ENCODE measurements at places on chromosomes 2 and 18.

- DNase-seq: no peak
These were observed 23.5 kb upstream of the C2orf42 start for GRCh38 chr2:70214365-70214764.

- no peak for DNase-seq
These were observed 32.8 kb downstream of the MAIP1 start for GRCh38 chr2:199988151-199988550.

- no peak for DNase-seq
These were observed 75.5 kb upstream of the STON1 start for GRCh38 chr2:48454504-48454903.

- no peak for DNase-seq
These were observed 264.6 kb downstream of the RBM43 start for GRCh38 chr2:150997066-150997465.

- DNase-seq: no peak
These were observed 13.1 kb upstream of the ROCK2 start for GRCh38 chr2:11357428-11357972.

GRCh38 chr2:98500561-98500960, 55.9 kb downstream of the INPP4A start:
- no peak for DNase-seq

DNA sequence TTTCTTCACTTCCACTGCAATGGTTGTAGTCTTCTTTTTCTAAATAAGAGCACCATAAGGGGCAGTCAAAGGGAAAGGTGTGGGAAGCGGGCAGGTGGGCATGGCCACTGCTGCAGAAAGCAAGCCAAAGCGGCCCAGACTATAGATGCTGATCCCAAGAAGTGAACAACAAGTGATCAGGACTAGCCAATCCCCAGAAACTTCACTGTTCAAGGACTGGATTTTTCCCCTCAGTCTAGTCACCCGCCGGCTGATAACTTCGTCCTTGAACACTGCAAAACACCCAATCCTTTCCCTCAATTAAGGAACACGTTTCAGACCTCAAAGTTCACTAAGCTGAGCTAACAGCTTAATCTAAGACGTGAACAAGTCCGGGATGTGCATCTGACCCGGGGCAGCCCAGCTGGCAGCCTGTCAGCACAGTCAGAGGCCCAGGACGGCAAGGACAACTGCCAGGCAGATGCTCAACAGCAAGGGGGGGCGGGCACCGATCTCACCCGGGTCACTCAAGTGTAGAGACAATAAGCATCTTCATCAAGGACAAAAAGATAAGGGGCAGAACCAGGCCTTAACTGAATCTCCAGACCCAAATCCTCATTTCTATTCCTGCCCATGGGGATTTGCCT, 59.8 kb downstream of the HDLBP start:
- DNase-seq: no peak

GRCh38 chr2:226620176-226620575, 179.4 kb downstream of the IRS1 start:
- DNase-seq: no peak

GRCh38 chr2:10814571-10815331, 2.2 kb upstream of the PDIA6 start:
- DNase-seq: no peak

DNA sequence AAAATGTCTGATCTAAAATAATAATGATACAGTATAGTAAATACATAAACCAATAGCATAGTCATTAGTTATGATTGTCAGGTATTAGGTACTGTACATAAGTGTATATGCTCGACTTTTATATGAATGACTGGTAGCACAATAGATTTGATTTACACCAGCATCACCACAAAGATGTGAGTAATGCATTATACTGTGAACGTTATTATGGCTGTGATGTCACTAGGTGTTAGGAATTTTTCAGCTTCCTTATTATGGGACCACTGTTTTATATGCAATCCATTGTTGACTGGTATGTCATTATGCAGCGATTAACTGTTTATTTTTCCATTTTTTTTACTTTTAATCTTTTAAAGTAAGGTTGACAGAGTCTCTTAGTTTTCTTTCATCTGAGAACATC, 23.7 kb downstream of the ATP9B start:
- DNase-seq: no peak

DNA sequence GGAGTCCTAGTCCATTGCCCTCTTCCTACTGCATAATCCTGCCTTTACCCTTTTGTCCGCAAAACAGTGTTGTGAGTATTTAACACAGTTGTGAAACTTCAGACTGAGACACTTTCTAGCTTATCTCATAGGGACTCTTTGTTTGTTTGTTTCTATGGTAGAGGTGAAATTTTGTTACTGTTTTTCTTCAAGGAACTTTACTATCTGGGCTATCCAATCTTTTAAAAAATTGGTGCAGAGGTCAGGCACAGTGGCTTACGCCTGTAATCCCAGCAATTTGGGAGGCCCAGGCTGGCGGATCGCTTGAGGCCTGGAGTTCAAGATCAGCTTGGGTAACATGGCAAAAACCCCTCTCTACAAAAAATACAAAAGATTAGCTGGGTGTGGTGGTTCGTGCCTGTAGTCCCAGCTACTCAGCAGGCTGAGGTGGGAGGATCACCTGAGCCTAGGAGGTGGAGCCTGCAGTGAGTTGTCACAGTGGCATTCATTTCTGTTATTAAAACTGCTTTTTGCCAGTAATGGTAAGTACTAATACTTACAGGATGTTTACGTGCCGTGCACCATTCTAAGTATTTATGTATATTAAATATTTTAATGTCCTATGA, 18.8 kb downstream of the GMCL1 start:
- DNase-seq: no peak

GRCh38 chr2:160367887-160368286, 125.7 kb downstream of the RBMS1 start:
- DNase-seq: no peak

DNA sequence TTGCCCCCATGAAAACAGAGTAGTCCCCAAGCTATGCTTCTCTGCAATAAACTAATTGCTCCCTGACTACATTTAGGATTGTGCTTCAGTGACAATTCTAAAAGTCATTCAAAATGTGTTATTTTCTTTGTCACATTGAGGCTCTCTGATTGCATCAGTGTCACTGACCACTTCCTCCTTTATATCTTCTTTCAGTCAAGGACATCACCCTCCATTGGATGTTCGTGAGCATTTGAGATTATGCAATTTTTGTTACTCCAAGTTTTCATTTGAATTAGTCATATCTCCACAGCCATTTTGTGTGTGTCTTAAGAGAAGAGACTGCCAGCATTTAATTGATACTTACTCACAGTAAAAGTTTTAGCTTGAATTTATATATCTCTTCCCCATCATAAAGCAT, 780.8 kb upstream of the GCFC2 start:
- no peak for DNase-seq

DNA sequence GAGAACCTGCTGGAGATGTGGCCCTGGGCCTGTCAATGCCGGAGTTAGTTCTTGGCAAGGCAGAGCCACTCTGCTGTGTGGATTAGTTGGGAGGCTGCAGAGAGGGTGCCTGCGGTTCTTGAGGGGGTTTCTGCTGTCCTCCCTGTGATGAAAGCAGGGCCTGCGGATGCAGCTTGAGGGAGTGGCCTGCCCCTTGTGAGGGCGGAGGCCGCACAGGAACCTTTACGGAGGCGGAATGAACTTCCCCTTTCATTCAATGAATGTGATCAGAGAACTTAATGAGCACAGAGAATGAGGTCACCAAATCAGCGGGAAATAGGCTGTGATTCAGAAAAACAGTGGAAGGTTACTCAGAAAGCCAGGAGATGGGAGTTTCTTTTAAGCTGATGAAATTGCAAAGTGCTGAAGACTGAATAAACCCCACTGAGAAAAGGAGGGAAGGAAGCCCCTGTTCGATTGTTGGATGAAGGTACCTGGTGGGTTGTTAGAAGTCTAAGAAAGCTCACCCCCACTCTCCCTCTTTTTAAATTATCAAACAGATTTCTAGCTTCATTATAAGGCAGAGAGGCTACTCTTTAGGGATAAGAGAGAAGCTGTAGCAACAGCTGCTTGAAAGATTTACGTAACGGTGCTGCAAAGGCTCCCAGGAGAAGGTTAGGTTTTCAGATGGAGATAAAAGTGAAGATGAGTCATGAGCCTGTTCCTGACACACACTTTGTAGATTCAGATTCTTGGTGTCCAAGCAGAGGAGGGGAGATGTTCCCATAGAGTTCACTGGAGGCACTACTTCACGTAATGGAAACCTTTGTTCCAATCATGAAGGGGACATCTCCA, 47.4 kb downstream of the VWA3B start:
- peak; percentile 82 for DNase-seq

- DNase-seq: no peak
These were observed 159.6 kb upstream of the LMAN1 start for GRCh38 chr18:59518705-59519104.

- DNase-seq: no peak
These were observed 365.3 kb downstream of the ERBB4 start for GRCh38 chr2:212173331-212173730.

- DNase-seq: no peak
These were observed 160.0 kb downstream of the DNAH6 start for GRCh38 chr2:84676295-84676694.
